Vagina (tissue), 2 donors: ENCODE measurements at places on chromosomes 3 and 15.

DNA sequence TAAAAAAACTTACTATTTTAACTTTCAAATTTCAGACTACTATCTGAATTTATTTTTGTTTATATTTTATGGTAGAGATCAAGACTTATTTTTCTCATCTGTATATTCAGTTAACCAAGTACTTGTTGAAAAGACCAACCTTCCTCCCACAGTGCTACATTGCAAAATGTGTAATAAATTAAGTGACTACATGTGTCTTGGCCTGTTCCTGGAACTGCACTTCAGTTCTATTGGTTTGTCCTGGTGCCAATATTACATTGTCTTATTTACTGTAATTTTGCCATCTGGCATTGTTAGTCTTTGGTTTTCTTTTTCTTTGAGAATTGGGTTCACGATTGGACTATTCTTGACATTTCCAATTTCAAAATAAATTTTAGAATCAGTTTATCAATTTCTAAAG is 138.4 kb upstream of the KCNMB2 start:
- DNase-seq = no peak

DNA sequence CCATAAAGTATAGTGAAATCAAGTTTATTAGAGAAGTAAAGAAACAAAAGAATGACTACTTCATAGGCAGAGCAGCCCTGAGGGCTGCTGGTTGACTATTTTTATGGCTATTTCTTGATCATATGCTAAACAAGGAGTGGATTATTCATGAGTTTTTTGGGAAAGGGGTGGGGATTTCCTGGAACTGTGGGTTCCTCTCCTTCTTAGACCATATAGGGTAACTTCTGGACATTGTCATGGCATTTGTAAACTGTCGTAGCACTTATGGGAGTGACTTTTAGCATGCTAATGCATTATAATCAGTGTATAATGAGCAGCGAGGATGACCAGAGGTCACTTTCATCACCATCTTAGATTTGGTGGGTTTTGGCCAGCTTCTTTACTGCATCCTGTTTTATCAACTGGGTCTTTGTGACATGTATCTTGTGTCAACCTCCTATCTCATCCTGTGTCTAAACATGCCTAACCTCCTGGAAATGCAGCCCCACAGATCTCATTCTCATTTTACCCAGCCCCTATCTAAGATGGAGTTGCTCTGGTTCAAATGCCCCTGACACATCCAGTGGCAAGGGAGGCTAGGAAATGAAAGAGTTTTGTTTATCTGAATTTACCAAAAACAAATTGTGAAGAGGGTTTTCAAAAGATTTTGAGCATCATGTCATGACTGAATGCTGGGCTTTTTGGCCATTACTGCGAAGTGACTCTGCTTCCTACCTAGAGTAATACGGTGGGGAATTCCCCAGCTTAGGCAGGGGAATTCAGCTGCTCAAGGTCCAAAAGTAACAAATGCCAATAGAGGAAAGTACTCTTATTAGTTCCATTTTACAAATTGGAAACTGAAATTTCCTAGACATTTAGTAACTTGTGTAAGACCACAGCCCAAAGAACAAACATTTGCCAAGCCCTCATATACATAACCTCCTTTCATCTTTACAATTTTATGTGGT is 6.2 kb upstream of the SPSB4 start:
- DNase-seq = no peak

- DNase-seq = no peak
Observed at GRCh38 chr15:66726386-66726785, 24.4 kb downstream of the SMAD6 start.

GRCh38 chr3:74469151-74469550 is 145.3 kb downstream of the CNTN3 start:
- DNase-seq = no peak

GRCh38 chr3:44981751-44982150 is 5.7 kb downstream of the EXOSC7 start:
- DNase-seq = no peak

- DNase-seq = no peak
Observed at GRCh38 chr3:78255403-78255802, 1215.5 kb downstream of the ROBO2 start.

DNA sequence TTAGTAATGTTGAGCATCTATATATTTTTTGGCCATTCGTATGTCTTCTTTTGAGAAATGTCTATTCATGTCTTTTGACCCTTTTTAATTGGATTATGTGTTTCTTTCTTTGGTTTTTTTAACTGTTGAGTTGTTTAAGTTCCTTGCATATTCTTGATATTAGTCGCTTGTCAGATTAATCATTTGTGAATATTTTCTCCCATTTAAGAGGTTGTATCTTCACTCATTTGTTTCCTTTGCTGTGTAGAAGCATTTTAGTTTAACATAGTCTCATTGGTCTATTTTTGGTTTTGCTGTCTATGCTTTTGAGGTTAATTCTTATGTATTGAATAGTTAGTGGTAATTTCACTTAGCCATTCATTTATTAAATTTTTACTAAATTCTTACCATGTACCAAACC is 283.8 kb downstream of the ZPLD1 start:
- DNase-seq = no peak

- DNase-seq = no peak
Observed at GRCh38 chr15:35080226-35080625, 4.9 kb downstream of the NANOGP8 start.
